ENCODE measurements at places on chromosomes 5 and 9.

DNA sequence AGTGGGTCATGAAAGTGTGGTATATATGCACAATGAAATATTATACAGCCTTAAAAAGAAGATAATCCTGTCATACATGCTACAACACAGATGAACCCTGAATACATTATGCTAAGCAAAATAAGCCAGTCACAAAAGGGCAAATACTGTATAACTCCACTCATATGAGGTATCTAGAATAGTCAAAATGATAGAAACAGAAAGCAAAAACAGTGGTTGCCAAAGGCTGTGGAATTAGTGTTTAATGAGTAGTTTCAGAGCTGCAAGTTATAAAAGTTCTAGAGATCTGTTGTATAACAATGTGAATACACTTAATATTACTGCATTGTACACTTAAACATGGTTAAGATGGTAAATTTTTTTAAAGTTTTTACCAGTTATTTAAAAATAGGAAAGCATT is 135.0 kb downstream of the OXCT1 start:
- no peak for DNase-seq

DNA sequence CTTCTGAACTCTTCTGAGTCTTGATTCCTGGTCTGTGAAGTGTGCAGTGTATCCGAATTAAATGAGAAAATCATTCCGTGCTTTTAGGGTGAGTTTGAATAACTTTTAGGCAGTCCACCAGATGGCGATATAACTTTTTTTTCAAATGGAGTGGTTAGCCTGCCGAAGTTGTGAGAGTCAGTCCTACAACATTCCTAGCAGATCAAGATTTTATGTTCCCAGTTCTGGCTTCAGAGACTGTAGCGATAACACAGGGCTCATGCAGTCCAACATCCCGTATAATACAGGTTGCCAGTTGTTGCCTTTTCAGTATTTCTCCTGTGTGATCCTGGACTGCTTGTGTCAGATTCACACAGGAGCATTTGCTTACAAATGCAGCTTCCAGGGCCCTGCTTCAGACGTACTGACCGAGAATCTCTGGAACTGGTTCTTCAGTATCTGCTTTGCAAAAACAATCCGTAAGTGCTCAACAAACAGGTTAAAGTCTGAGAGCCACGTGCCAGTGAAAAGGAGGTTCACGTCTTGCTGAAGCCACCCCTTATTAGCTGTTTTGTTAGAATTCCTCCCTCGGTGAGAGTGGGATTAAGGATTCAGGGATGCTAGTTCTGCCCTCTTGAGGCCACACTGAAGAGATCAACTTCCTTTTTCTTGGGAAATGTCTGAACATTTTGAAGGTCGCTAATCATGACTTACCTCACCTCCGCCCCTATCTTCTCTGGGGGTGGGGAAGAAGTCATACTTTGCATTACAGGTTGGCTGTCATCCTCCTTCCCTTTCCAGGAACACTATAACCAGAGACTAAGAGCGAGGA is 22.8 kb downstream of the SMIM3 start:
- peak; percentile 80 for DNase-seq

DNA sequence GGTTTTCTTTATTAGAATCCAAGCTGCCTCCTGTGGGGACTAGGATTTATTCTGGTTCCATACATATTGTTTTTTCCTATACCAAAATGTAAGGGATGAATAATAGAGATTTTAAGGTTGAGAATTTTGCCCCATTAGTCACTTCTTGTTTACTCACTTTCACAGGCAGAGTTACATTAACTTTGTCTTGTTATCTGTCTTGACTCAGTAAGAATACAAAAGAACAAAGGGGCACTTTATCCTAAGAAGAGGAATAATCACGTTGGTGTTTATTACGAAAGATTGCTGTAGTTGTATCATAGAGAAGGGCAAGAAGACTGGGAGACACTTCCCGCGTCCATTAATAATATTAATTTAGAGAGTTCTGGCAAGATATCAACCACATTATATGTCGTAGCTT is 599.7 kb upstream of the FTMT start:
- peak; percentile 14 for DNase-seq

- peak; percentile 79 for DNase-seq
Observed at GRCh38 chr9:95092262-95093072, 225.0 kb downstream of the FANCC start.

GRCh38 chr9:107784235-107784958 is 294.8 kb upstream of the KLF4 start:
- DNase-seq, result peak; percentile 97

GRCh38 chr9:27529316-27530278 is at the start of gene MOB3B:
Gene MOB3B, minus strand, starts transcription at chr9:27529814. Its CDS starts 74,264 bp downstream, at chr9:27455550.
- DNase-seq, result peak; percentile 46

DNA sequence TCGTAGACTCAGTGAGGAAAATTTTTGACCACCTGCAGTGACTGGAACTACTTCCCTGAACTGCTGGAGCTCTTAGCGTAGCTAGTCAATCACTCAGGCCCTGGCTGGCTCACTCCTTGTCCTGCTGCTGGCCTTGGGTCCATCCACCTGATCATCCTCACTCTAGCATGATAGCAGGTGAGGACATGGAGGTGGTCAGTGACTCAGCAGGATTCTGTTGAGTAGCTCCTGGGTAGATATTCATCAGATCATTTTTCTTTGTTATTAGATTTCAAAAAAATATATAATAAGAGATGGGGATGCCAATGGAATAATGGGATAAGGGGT is 25.0 kb upstream of the SEMA4D start:
- no peak for DNase-seq

GRCh38 chr9:113988385-113989016 is 89.6 kb downstream of the AMBP start:
- DNase-seq, result no peak

DNA sequence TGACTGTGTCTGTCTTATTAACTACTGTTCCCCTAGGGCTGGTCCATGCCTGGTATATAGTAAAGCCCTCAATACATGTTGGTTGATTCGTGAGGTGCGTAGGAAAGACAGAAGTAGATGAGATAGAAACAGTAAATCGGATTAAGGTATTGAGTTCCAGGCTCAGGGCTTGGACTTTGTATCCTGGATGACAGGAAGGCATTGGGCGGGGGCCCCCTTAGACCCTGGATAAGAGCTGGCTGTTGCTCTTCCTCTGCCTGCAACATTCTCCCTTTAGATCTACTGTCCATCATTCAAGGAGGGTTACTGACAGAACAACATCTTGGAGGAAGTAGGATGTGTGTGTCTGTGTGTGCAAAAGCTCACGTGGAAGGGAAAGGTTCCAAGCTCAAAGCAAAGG is 31.2 kb upstream of the CTNNA1 start:
- DNase-seq, result no peak

- DNase-seq, result peak; percentile 47
Observed at GRCh38 chr9:124735121-124735520, 36.0 kb downstream of the NR6A1 start.

GRCh38 chr5:148454576-148454975 is 70.8 kb downstream of the FBXO38 start:
- DNase-seq, result no peak

GRCh38 chr5:55481293-55481855 is 53.4 kb downstream of the PLPP1 start:
- peak; percentile 5 for DNase-seq

DNA sequence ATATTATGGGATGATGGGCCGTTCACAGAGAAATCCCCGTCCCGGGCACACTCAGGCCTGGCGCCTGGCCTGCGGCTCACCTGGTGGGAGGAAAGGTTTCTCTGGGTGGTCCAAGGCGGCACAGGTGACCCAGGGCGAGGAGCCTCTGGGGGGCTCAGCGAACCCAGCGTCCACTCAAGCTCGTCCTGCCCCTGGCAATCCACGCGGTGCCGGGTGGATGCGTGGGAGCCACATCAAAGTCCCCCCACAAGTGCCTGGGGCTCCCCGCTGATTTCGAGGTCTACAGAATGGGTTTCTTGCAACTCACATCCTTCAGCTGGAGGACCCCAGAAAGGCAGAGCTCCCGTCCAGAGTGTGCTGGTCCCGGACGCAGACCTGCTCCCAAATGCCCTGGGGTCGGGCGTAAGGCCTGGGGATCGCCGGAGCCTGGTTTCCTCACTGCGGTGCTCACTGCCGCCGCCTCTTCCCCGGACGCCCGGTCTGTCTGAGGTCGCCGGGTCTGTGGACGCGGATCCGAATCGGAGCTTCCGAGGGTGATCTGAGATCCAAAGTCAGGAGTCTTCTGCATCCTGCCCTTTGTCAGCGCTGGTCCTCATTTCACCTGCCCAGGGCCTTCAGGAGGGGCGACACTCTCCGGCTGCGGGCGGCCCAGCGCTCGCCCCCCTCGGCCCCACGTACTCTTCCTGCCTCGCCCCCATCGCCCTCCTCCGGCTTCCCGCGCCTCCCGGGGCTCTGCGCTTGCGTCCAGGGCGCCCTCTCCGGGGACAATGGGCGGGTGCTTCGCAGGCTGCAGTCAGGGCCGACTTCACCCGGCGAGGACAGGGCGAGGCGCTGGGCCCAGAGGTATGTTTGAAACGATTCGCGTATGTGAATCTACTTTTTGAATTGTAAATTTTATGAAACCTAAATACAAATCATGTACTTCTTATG is 20.0 kb upstream of the RUFY1 start:
- peak; percentile 32 for DNase-seq

- DNase-seq, result no peak
Observed at GRCh38 chr5:132411304-132412013, 41.9 kb downstream of the SLC22A5 start.

GRCh38 chr5:113093558-113093957 is 117.0 kb downstream of the DCP2 start:
- no peak for DNase-seq

- no peak for DNase-seq
Observed at GRCh38 chr5:67746103-67746502, 469.5 kb upstream of the PIK3R1 start.

GRCh38 chr9:211557-211956 is 3.1 kb upstream of the DOCK8 start:
- peak; percentile 54 for DNase-seq

GRCh38 chr5:64836190-64836755 is 67.5 kb downstream of the CWC27 start:
- no peak for DNase-seq

- no peak for DNase-seq
Observed at GRCh38 chr5:177606071-177607051, 6.4 kb downstream of the B4GALT7 start.

DNA sequence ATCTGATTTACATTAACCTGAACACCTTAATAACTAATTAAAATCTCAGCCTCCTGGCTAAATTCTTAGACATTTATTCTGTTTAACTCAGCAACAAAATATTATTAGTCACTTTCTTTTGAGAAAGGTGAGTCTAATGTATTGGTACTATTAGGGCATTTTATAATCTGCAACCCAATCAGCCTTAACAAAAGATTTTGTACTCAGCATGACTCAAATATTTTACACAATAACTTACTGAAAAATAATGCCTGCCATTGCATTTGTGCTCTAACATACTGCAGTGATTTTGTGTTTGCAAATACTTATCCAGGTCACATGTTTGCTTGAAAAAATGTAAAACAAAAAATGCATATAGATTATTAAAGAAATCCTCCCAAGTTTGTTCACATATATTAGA is 1129.9 kb downstream of the TAF11L14 start:
- no peak for DNase-seq

DNA sequence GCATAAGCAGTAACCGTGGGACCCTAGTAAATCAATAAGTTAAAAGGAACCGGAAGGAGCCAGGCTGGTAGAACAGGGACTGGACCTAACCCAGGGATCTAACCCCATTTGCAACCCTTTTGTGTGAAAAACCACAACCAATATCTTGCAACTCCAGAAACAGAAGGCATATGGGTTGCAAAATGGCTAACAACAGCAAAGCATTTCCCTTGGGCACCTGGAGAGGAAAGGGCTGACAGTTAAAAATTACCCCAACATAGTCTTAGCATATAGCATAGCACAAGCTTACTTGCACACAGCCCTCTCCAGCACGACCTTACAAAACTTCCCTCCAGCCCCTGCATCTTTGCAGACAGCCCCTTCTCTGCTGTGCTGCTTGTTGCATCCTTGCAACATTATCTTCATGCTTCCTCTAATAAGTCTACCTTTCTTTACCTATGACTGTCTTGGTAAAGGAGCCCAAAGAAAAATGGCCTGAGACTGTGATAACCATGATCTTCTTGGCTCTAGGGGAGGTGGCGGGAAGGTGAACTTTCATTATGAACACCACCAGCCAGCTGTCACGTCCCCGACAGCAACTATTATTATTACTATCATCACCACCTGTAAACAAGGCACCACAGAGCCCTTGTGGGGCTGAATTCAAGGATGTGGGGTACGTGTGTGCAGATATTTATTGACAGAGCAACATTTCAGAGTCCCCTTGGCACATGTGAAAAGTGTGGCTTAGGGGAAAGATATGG is 49.8 kb downstream of the PRRC1 start:
- no peak for DNase-seq

DNA sequence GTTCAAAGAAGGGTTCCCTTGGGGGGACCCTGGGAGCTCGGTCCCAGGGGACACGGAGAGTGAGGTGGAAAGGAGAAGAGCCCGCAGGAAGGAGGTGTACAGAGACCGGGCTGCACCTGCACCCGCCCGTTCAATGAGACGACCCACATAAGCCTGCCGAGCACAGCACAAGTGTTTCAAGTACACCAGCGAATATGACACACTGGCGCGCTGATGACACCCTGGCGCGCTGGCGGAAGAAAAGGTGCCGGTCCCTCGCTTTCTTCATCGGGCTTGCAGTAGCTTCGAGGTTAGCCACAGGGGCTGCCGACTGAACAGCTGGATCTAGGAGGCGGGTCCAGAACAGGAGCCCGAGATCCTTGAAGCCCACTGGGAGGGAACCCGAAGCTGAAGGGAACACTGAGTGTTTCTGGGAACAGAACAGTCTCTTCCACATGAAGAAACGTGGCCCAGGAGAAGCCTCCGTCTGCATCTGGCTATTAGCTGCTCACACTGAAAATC is 1.4 kb downstream of the TBC1D9B start:
- no peak for DNase-seq

DNA sequence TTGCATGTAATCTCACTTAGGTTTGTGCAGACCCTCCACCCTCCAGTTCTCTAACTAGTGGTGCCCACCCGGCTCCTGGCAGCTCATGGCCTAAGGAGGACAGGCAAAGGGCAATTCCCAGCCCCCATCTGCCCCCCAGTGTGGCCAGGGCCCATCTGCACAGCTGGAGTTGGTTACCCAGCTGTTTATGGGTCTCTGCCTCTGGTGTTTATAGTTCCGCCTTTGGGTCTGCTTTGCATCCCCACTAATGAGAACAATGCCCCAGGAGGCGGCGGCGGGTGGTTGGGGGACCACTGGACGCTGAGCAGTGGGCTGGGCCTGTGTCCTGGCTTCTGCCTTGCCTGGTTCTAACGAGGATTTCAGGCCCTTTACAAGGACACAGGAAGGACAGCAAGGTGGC is 62.4 kb downstream of the NDST1 start:
- DNase-seq, result no peak

- DNase-seq, result no peak
Observed at GRCh38 chr5:141199359-141200235, at the start of gene PCDHB11. Gene PCDHB11, plus strand, starts transcription at chr5:141199627. Its CDS starts 148 bp downstream, at chr5:141199775.

DNA sequence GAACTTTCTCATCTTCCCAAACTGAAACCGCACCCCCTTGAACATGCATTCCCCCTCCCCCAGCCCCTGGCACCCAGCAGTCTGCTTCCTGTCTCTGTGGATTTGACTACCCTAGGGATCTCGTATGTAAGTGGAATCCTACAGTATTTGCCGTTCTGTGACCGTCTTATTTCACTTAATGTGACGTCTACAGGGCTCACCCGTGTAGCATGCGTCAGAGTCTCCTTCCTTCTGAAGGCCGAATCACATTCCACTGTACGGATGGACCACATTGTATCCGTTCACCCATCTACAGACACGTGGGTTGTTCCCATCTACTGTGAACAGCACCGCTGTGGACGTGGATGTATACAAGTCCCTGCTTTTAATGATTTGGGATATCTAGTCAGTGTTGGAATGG is 4.5 kb downstream of the PRRX2 start:
- no peak for DNase-seq

GRCh38 chr5:76804266-76804665 is 14.6 kb upstream of the F2RL1 start:
- DNase-seq, result peak; percentile 44

Measured in fibroblast of mammary gland (primary cell).